H4 (cell line): ENCODE measurements at places on chromosomes 6 and 20. TPM values are rescaled to one million over a fixed set of nuclear protein-coding genes. Genes with fewer than 3 reads are reported as not detected.

Gene MGME1
- 9.5 and 12.0 TPM in 2 replicates for total RNA-seq

DNA sequence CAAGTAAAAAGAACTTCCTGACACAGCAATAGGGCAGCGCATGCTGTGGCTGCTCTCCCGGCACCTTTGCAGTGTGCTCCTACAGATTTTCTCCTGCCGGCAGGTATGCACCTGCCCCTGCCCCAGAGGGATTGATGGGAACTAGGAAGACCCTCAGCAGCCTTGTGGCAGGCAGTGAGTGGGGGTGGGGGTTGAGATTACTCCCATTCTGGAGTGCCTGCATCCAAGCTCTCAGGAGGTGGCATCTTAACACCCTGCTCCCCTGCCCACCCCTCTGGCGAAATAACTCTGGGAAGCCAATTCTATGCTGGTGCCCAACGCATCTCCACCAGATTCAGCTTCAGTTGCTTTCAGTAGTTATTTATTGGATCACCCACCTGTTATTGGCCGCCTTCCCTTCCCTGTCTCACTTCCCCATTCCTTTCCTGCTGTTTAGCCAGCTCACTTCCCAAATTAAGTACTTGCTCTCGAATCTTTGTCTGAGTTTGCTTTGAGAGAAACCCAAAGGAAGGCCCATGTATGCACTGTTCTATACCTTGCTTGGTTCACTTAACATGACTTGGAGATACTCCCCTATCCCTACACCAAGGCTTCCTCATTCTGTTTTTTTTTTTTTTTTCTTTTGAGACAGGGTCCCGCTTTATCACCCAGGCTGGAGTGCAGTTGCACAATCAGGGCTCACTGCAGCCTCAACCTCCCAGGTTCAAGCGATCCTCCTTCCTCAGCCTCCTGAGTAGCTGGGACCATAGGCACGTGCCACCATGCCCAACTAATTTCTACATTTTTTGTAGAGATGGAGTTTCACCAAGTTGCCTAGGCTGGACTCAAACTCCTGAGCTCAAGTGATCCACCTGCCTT lies 29.3 kb upstream of the SLC23A2 start:
- DNase-seq: no peak

Gene POU5F1
- total RNA-seq: not detected in 2 replicates

GRCh38 chr20:16864069-16864468 lies 115.9 kb downstream of the OTOR start:
- DNase-seq: peak; percentile 60

Gene ZNF322
- total RNA-seq: 10.4 and 17.1 TPM in 2 replicates

DNA sequence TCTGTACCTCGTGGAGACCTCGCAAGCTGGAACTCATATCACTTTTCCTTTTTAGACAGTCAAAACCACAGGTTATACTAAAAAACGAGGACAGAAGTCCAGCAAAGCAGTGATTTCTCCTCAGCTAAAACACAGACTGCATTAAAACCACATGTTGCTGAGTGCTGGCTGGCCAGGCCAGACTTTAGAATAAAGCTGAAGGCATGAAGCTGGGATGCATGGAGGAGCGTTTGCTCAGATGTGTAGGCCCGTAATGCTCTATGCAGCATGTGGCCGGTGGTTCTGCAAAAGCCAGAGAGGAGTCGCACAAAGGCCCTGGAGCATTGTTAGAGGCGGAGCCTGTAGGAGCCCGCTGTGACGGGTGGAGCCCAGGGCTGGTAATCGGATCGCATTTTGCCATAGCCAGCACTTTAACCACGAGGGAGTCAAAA lies 83.6 kb downstream of the SMOC2 start:
- DNase-seq: no peak

- peak; percentile 20 for DNase-seq
These were observed 1.7 kb downstream of the SCML4 start for GRCh38 chr6:107822176-107823046.

DNA sequence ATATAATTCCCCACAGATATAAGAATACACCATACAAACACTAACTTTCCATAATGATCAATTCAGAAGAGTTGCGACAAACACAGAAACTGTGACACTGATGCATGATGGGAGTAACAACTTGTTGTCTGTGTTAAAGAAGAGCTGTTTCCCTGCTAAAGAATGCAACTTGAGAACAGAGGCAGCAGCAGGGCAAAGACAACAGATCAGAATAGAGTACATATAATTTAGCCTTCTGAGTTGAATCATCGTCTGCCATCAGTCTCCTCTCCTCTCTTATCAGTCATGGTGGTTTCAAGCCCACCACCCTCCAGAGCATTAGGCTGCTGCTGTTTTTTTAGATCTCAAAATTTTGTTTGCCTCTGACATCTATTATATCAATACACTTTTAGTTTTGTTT lies 280.4 kb downstream of the UBE3D start:
- no peak for DNase-seq
